ENCODE measurements at places on chromosomes 2 and 18.

DNA sequence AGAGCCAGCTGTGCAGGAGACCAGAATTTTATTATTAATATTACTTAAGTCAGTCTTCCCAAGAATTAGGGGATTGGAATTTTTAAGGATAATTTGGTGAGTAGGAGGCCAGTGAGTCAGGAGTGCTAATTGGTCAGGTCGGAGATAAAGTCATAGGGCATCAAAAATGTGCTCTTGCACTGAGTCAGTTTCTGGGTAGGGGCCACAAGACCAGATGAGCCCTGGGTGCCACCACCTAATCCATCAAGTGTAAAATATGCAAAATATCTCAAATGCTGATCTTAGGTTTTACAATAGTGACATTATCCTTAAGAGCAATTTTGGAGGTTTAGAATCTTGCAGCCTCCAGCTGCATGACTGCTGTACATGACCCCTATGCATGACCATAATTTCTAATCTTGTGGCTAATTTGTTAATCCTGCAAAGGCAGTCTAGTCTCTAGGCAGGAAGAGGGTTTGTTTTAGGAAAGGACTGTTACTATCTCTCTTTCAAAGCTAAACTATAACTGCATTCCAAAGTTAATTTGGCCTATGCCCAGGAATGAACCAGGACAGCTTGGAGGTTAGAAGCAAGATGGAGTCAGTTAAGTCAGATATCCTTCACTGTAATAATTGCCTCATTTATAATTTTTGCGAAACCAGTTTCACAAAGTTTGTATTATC lies 215.9 kb downstream of the RNF152 start:
- no peak for DNase-seq

DNA sequence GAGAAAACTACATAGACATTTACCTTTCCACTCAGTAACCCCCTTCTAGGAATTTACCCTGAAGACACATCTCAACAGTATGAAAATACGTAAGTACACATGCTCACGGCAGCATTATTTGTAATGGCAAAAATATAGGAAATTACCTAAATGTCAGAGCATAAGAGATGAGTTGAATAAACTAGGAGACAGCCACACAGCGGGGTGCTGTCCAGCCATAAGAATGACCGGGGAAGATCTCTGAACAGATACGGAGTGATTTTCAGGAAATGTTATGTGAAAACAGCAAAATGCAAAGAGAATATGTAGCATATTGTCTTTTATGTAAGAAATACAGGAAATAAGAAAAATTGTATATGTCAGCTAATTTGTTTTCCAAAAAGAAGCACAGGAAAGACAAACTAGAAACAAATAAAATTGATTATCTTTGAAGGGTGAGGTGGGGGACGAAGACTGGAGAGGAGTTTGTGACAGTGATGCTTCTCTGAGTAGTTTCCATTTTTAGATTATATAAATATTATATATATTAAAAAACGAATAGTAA lies 195.4 kb downstream of the HAUS1 start:
- DNase-seq: no peak

- no peak for DNase-seq
Measured at GRCh38 chr2:28751956-28752630, 463 bp downstream of the PPP1CB start.

DNA sequence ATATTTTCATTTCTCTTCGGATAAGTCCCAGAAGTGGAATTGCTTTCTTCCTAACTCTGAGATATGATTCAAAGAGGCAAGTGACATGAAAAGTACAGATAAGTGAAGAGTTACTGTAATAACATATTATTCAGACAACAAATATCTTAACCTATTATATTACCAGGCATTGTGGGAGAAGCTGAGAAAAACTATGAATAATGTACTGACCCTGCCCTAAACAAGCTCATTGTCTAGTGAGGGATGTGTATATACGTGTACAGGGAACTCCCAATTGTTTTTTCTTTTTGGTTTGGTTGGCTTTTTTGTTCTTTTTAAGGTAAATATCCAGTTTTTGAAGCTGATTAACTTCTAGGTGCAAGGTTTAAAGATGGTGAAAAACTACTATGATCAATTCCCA lies 26.5 kb downstream of the NCKAP1 start:
- no peak for DNase-seq
